ENCODE measurements at places on chromosomes 3 and 15. TPM values are rescaled to one million over a fixed set of nuclear protein-coding genes. Genes with fewer than 3 reads are reported as not detected.

NOX5 gene
- not detected for total RNA-seq

VEPH1 gene
- total RNA-seq: under 0.01 TPM

CADPS gene
- not detected for total RNA-seq

FGF12 gene
- total RNA-seq: 0.14 TPM

SIDT1 gene
- 1.4 TPM for total RNA-seq

Data from airway epithelial cell (primary cell).